ENCODE measurements at places on chromosomes 1 and 21. TPM values are rescaled to one million over a fixed set of nuclear protein-coding genes. Genes with fewer than 3 reads are reported as not detected.

GRCh38 chr1:157145076-157145475 lies 6.9 kb upstream of the ETV3 start:
- no peak for DNase-seq

- peak; percentile 26 for DNase-seq
Observed at GRCh38 chr1:21924503-21925005, 12.6 kb downstream of the HSPG2 start.

DNA sequence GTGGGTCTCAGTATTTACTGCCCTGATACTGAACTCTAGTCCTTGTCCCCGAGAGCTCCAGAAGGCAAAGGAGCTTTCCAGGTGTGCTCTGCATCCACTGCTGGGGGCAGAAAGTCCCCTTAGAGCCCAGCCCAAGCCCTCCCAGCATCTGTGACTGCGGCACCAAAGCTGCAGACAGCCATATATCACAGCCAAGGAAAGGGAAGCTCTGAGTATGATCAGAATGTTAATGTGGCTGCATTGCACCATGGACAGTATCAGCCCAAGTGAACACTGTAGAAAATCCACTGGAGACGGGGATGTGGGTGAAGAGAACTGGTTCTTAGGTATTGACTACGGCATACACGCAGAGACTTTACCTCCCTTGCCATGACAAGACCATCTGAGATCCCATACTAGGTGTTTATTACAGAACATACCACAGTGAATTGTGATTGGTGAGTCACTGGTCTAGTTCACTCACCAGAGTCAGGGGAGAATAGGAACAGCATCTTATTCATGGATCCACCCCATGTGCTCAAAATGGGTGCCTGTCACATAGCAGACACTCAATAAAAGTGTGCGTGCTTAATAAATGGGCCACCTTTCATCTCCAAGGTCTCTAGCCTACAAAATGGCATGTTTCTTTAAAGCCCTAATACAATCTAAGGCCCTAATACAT lies 170.3 kb downstream of the HHIPL2 start:
- DNase-seq, result no peak

- no peak for DNase-seq
Observed at GRCh38 chr1:9397997-9398526, 105.4 kb downstream of the SPSB1 start.

DNA sequence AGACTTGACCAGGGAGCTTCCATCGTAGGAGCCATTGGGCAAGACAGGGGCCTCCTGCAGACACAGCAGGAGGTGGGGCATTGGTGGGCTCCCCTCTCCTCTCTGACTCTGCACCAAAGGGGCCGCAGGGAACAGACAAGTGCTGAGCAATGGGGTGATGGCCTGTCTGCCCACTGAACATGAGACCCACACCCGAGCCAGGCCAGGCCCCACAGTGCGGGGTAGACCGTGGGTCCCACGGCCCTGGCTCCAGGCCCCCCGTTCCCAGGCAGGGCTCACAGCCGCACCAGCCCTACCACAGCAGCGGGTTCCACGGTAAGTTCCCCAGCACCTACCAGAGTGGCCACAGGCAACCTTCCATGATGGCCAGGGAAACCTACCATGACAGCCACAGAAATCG lies 45.9 kb downstream of the CHD5 start:
- DNase-seq, result no peak

- DNase-seq, result peak; percentile 13
Observed at GRCh38 chr1:99441299-99442095, 177.2 kb downstream of the PLPPR4 start.

GRCh38 chr1:221284028-221284427 lies 404.8 kb downstream of the HLX start:
- peak; percentile 32 for DNase-seq

GRCh38 chr1:67368046-67368514 lies 60.4 kb downstream of the IL12RB2 start:
- no peak for DNase-seq

The CHRNB2 gene
- total RNA-seq, result 0.70 TPM

The LCE2C gene
- not detected for total RNA-seq

DNA sequence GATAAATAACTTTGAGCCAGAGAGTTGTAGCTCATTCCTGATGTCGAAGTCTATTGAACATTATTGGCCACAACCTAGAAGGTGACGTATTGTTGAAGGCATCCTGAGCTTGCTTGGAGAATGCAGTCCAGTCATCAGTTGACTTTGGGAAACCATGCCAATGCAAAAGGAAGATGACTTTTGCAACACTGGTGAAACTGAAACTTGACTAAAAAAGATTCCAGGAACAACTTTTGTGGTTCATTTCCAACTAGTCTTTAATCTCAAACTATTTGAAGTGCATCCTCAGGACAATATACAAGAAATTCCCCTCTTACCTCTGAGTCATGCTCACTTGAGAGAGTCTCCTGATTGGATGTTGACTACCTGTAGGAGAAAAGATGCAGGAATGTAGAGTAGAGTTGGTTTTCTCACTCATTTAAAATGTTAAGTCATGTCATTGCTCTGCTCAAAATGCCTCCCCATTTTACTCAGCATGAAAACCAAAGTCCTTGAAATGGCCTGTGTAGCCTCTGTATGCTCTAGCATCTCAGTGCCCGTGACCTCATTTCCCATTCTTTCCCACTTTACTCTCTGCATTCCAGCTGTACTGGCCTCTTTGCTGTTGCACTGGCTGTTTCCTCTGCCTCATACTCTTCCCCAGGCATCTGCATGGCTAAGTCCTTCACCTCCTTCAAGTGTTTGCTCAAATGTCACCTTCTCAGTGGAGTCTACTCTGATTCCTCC lies 24.4 kb upstream of the LEPR start:
- no peak for DNase-seq

DNA sequence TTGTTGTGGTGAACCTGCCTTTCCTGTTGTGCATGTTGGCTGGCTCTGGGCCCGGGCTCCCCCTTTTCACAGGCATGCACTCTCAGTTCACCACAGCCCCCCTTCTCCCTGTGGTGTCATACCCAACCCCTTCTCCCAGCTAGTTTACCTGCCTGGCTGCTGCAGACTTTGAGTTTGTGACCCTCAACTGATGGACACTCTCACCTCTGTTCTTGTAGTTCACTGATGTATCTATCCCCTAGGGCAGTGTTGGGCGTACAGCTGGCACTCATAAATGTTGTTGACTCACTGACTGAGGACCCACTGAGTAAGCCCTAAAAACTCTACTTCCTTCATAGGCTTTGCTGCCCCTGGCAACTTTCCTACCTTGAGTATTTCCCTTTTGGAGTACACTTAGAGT lies 54.9 kb downstream of the WDR64 start:
- no peak for DNase-seq

DNA sequence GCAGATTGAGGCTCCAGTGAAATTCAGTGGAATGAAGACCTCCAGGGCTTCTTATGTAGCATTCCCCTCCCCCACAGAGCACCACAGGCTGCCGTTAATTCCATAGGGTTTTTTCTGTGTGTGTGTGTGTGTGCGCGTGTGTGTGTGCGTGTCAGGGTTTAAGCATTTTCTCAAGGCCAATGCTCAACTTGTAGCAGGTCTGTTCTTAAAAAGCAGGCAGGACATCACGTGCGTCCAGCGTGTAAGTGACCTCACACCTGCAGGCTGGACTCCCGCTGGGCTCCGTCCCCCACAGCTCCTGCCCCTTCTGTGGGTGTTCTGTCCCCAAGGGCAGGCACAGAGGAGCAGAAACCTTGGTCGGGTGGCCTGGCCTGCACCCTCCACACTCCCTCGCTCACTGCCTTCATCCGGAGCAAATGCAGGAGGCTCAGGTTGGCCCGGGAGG lies 5.3 kb downstream of the PRDM16 start:
- DNase-seq, result peak; percentile 28

The IFI44L gene
- 2.6 TPM for total RNA-seq

The FAM151A gene
- 9.8 TPM for total RNA-seq

The CDC20 gene
- total RNA-seq, result 13.6 TPM

DNA sequence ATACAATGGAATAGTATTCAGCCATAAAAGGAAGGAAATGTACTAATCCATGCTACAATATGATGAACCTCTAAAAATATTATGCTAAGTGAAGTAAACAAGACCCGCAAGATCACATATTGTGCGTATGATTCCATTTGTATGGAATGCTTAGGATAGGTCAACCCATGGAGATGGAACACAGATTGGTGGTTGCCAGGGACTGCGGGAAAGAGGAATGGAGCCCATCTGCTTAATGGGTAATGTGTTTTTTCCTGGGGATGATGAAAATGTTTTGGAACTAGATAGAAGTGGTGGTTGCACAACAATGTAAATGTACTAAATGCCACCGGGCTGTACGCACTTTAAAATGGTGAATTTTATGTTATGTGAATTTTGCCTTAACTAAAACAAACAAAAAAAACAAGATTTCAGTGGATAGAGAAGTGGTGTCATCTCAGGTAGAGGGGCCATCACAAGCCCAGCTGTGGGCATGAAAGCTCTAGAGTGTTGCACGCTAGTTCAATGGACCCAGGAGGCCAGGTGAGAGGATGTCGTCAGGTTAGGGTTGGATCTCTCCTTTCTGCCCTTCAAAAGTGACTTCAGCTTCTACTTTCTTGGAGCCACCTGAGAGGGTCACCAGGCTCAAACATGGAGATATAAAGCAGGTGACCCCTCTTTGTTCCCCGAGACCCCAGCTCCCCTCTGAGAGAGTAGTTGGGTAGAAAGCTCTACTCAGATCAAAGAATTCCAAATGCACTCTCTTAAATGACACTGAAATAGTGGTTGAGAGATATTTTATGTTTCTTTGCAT lies 2.5 kb downstream of the C1orf115 start:
- DNase-seq, result no peak

DNA sequence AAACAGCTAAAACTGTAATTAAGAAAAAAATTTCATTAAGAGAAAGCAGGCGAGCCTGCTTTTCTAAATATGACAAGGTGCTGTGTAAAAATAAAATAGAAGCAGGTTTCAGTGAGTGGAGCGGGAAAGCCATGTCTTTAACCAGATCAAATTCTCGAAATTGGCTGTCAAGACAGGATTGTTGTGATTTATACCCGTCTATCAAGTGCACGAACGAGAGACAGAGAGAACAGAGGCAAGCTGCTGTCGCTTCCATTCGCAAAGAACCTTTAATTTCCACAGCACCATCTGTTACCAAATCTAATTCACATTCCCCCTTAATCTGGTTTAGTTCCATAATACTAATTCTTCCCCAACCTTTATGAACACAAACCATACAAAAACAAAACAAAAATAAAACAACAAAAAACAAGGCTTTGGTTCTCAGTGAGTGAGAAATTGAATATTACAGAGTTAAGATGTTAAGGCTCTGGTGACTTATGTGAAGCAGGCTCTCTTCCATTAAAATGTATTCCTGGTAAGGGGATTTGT lies 35.0 kb downstream of the ESRRG start:
- no peak for DNase-seq

DNA sequence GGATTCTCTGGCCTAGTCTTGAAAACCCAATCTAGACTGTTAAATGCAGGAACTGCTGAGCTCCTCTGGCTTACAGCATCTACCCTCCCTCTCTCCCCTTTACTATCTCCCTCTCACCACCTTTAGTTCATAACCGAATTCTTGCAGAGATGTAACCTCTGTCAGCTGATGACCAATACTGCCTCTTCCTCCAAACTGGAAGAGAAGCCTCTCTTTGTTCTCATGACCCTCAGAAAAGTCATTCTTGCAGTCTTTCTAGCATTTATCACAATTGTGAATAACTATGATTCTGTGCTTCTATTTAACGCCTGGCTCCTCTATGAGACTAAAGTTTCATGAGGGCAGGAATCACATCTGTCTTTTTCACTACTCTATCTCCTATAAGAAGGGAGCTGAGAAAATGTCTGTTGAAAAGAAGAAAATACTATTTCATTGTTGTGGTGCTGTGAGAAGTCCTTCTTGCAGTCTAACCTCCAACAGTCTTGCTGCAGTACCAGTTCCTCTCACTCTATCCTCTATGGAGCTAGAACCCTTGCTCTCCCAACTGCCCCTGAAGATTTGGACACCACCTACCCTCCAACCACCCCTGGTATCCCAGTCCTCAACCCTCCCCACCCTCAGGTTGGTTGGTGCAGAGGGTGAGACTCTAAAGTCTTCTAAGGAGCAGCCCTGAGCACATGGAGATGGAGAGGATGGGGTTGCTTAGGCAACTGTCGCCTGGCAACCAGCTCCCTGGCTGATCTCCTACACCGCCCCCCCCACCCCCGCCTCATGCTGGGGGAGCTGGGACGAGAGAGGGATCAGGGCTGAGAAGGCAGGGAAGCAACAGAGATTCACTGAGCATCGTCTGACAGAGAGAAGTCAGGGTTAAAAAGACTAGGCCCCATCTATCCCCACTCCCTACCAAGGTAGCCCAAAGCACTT lies 13.9 kb downstream of the MEF2D start:
- no peak for DNase-seq

GRCh38 chr1:40309374-40310128 lies 7.5 kb downstream of the COL9A2 start:
- no peak for DNase-seq
